ENCODE measurements at places on chromosomes 5 and 9.

DNA sequence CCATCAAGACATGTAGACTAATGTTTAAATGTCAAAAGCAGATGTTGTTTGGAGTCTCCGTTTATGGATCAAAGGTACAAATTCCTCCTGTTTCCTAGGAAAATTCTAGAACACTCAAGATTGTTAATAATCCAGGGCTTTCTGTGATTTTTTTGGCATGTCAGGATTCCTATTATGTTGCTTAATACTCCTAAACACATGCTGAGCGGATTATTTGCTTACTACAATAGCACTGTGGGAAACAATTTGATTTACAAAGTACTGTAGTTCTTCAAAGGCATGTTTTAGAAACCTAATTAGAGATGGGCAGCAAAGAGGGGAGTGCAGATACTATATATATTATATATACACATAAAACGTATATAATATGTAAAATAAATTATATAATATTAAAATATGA lies 19.0 kb upstream of the SCAMP1 start:
- no peak for DNase-seq

DNA sequence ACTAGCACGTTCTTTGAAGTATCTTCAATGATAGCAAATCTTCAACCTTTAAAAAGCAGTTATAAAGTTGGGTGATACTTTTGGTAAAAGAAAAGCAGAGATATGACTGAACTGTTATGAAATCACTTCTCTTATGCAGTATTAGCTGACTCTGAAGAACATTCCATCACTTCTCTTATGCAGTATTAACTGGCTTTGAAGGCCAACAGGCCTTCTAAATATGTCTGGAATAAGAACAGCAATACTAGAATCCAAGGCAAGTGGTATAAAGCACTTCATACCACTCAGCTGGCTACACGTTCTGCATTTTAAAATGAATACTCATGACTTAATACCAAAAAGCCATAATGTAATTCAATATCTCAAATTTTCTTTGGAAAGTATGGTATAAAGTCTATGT lies 17.3 kb downstream of the SKIC3 start:
- no peak for DNase-seq

DNA sequence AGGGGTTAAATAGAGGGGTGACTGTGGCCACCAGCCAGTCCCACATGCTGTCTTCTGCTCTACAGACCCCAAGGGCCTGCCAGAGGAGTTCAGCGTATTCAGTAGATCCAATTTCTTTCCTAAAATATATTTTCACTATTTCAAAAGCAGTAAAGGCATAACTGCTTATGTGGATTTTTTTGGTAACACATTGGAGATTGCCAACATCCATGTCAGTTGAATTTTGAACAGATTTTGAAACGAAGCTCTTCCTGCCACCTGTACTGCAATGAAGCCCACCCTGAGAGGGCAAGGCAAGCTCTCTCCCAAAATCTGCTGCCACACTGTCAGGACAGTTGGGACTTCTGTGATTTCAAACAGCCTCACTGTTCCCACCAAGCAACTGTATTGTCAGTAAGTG lies 37.1 kb upstream of the SARDH start:
- no peak for DNase-seq

DNA sequence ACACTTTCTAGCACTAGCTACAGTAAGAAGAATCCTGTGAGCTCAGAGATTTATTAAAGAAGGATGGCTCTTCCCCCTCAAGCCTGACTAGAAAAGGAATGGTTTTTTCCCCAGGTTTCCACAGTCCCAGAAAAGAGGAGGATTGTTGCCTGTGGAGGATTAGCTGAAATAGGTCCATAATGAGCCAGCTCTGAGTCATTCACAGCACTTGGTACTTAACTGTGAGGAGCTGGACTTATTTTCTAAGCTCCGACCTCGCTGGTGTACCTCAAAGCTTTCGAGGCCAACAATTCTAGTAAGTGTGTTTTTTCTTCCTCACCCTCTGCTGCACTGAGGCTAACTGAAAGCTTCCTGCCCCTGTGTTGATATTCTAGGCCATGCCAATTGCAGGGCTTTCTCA lies 222.5 kb upstream of the IL12B start:
- DNase-seq, result no peak

GRCh38 chr9:121895818-121896544 lies 197.1 kb downstream of the TTLL11 start:
- no peak for DNase-seq

- no peak for DNase-seq
These were observed 203.7 kb downstream of the SEMA6A start for GRCh38 chr5:116370886-116371285.

GRCh38 chr5:113358696-113359095 lies 76.1 kb downstream of the TSSK1B start:
- no peak for DNase-seq

DNA sequence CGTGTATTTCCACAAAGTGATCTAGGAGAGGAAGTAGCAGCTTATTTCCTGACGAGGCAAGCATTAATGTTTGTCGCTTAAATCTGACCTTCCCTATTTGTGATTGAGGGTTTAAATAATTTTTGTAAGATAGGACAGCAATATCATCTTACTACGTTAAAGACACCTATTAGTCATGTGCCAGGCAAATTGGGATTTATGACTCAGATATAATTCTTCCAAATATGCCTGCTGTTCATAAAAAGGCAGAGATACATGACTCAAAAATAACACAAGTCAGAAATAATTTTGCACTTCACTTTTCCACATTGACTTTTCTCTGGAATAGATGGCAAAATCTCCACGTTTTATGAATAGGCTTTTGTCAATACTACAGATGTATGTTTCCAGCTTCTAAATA lies 43.0 kb upstream of the CDH12 start:
- no peak for DNase-seq

- no peak for DNase-seq
These were observed 50.9 kb downstream of the COL5A1 start for GRCh38 chr9:134692573-134692860.
